ENCODE measurements at places on chromosomes 5 and 9.
A peak's percentile ranks its signal among the peaks of the same experiment; 100 is the strongest.

DNA sequence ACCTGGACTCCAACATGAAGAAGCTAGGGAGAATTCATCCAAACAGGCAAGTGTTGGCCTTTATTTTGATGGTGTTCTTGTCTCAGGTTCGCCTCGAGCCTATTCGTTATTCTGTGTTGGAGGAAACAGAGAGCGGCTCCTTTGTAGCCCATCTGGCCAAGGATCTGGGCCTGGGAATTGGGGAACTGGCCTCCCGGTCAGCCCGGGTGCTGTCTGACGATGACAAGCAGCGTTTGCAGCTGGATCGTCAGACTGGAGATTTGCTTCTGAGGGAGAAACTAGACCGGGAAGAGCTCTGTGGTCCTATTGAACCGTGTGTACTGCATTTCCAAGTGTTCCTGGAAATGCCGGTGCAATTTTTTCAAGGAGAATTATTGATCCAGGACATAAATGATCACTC is 367 bp downstream of the PCDHB4 start:
- DNase-seq: no peak
- H3K36me3 ChIP-seq: no peaks in the 10 kb centered on the region
- no peaks in the 10 kb centered on the region for H3K27me3 ChIP-seq
- no peak overlapping the region for H3K4me3 ChIP-seq

DNA sequence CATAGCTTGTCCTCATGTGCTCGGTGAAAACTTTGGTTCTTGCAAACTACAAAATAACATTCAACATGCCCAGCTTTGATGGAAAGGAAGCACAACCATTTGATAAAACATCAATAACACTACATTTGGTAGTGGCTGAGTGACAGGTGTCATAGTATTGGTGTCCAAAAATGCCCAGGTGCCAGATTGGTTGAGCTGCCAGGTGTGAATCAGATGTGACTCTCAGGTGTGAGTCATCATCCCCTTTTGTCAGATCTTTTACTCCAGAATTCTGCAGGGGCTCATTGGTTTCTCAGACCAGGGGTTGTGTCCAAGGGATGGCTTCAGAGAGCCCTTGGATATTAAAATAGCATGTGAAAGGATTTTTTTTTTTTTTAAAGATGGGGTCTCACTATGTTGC is 22.5 kb upstream of the POMT1 start:
- DNase-seq: no peak
- H3K36me3 ChIP-seq: peaks cover 96% of the 10 kb centered on the region
- no peak overlapping the region for H3K27ac ChIP-seq
- no peaks in the 10 kb centered on the region for H3K4me1 ChIP-seq

GRCh38 chr9:108469654-108470053 is 386.1 kb downstream of the ACTL7B start:
- H3K36me3 ChIP-seq: no peaks in the 10 kb centered on the region
- no peak for DNase-seq
- H3K27ac ChIP-seq: no peak overlapping the region
- H3K27me3 ChIP-seq: no peaks in the 10 kb centered on the region
- H3K4me3 ChIP-seq: no peak overlapping the region
- no peaks in the 10 kb centered on the region for H3K4me1 ChIP-seq

DNA sequence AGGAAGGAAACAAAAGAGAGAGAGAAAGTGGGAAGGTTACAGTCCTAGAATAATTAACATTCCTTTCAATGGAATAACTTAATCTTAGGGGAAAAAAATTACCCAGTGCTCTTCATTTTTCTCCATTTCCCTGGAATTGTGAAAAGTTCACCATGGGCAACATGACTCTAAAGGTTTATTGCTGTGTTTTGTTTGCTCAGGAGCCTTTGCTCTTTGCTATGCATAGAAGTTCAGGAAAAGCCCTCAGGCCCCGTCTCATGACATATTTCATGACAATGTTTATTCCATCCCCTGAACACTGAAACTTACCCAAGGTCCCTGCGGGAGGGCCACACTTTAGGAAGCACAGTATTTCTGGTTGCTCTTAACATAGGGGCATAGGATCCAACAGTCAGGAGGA is 9.8 kb upstream of the CTSL start:
- no peaks in the 10 kb centered on the region for H3K27me3 ChIP-seq
- no peak overlapping the region for H3K4me3 ChIP-seq
- H3K36me3 ChIP-seq: no peaks in the 10 kb centered on the region
- H3K4me1 ChIP-seq: peaks cover 22% of the 10 kb centered on the region
- no peak overlapping the region for H3K27ac ChIP-seq

DNA sequence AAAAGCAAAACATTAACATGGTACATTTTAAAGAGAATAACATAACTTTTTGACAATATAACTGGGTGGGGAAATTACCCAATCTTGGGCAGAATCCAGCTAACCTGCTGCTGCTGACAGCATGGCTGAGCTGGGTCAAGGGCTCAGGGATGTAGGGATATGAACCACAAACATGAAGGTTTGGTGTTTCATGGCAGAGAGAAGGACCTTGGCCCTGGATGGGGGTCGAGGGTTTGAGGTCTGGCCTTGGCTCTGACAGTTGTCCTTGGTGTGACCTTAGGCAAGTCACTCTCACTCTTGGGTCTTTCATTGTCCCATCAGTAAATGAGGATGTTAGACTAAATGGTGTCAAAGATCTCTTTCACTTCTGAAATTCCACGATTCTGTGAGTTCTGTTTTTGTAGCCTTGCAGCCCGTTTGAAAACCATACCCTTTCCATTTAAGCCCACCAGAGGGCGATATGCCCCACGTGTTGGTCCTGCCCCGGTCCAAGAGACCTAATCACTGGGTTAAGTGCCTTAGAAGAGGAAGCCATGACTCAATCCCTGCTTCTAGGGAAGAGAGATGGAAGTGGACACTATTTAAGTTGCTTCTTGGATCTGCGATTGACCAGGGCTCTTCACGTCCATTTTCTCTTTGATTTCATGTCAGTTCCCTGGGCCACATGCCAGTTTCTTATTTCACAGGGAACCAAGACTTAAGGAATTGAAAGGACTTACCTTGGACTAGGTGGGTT is 56.8 kb upstream of the TEX48 start:
- H3K36me3 ChIP-seq: no peaks in the 10 kb centered on the region
- H3K4me1 ChIP-seq: peaks cover 44% of the 10 kb centered on the region
- H3K27me3 ChIP-seq: no peaks in the 10 kb centered on the region
- H3K27ac ChIP-seq: no peak overlapping the region
- H3K4me3 ChIP-seq: no peak overlapping the region
- DNase-seq: peak; percentile 73

DNA sequence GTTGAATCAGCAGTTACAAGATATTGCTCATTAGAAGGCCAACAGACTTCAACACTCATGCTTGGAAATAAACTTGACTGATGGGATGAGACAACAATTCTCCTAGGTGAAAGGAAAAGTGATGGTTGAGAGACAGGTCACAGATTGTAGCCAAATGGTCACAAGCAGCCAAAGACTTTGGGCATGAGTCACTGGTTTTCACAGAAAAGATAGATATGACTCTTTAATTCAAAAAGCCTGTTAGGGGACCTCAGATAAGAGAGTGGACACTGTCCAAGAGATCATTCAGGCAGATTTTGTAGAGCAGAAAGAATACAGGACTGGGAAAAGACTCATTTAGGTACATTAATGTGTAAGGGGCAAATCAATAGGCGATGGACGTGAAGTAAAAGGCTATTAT is 982.5 kb downstream of the MAT2B start:
- no peaks in the 10 kb centered on the region for H3K36me3 ChIP-seq
- H3K27me3 ChIP-seq: no peaks in the 10 kb centered on the region
- no peak for DNase-seq
- no peak overlapping the region for H3K27ac ChIP-seq

- H3K27me3 ChIP-seq: no peaks in the 10 kb centered on the region
- no peak overlapping the region for H3K27ac ChIP-seq
- H3K4me1 ChIP-seq: no peaks in the 10 kb centered on the region
- H3K36me3 ChIP-seq: no peaks in the 10 kb centered on the region
These were observed 12.3 kb upstream of the IPPK start for GRCh38 chr9:92682269-92682668.

DNA sequence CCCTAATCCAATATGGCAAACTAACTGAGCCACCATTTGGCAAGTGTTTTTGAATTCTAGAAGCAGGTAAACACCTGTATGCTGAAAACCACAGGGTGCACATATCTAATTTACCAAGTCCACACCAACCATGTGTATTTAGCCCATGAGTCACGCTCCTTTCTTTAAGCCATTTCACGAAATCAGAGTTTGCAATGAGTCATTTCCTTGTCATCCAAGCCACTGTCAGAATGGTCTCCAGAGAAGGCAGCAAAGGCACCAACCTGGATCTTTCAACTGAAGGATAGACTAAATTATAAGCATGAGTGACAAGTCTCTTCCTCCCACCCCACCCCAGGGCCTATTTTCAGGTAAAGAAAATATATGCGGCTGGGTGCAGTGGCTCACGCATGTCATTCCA is 110.0 kb downstream of the PAX5 start:
- no peak overlapping the region for H3K27ac ChIP-seq
- no peaks in the 10 kb centered on the region for H3K27me3 ChIP-seq
- H3K4me3 ChIP-seq: no peak overlapping the region

GRCh38 chr5:176528761-176529115 is 8.5 kb downstream of the RNF44 start:
- H3K4me3 ChIP-seq: no peak overlapping the region
- peaks cover 33% of the 10 kb centered on the region for H3K36me3 ChIP-seq
- no peak for DNase-seq
- H3K27ac ChIP-seq: no peak overlapping the region
- peaks cover 59% of the 10 kb centered on the region for H3K4me1 ChIP-seq

DNA sequence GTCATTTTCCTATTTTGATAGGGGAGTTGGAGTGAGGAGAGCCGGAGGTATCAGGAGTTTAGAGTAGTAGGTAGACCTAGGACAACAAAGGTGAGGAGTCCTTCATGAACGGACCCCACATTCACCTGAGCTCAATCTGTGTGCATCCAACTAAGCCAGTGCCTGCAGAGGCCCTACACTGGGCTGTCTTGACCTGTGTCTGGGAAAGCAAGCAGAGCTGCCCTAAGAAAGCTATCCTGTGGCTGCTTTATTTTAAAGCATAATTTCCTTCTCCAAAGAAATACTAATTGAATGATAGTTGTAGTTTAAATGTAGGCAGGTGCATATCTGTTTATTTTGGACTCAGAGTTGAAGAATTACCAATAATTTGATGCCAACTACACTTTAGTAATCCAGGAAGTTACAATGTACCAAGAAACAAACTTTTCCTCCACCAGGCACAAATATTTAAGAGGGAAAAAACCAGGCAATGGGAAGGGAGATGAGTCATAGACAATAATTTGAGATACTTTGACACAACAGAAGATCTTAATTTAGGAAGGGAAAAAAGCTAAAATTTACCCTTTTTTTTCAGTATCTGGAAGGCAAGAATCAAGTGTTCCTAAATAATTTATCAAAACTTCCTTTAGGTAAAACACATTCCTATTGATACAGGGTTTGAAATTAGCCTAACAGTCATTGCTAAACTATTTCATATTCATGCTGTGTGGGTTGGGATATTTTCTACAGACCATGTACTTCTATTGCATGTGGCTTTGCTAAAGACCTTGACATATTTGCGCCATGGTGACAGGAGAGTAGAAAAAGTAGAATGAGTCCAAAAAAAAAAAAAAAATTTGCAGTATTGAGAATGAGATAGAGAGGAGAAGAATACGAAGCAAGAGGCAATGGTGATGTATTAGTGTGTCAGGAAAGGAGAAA is 376.6 kb upstream of the TUSC1 start:
- no peaks in the 10 kb centered on the region for H3K4me1 ChIP-seq
- H3K4me3 ChIP-seq: no peak overlapping the region
- DNase-seq: no peak
- H3K36me3 ChIP-seq: no peaks in the 10 kb centered on the region
- H3K27me3 ChIP-seq: no peaks in the 10 kb centered on the region

GRCh38 chr5:177099422-177100093 is 12.8 kb downstream of the FGFR4 start:
- no peak overlapping the region for H3K27ac ChIP-seq
- no peaks in the 10 kb centered on the region for H3K27me3 ChIP-seq
- H3K4me1 ChIP-seq: no peaks in the 10 kb centered on the region
- no peak overlapping the region for H3K4me3 ChIP-seq

GRCh38 chr5:168914491-168914890 is 335.3 kb upstream of the PANK3 start:
- no peak overlapping the region for H3K4me3 ChIP-seq
- no peaks in the 10 kb centered on the region for H3K36me3 ChIP-seq
- peaks cover 8% of the 10 kb centered on the region for H3K27me3 ChIP-seq
- no peaks in the 10 kb centered on the region for H3K4me1 ChIP-seq
- no peak overlapping the region for H3K27ac ChIP-seq
- DNase-seq: no peak

GRCh38 chr5:151215546-151215880 is 8.4 kb downstream of the CCDC69 start:
- H3K4me3 ChIP-seq: peak overlapping the region; percentile 9
- DNase-seq: no peak
- H3K36me3 ChIP-seq: no peaks in the 10 kb centered on the region
- H3K27me3 ChIP-seq: no peaks in the 10 kb centered on the region

- no peaks in the 10 kb centered on the region for H3K36me3 ChIP-seq
- no peak overlapping the region for H3K27ac ChIP-seq
- DNase-seq: no peak
- H3K4me3 ChIP-seq: no peak overlapping the region
- H3K27me3 ChIP-seq: no peaks in the 10 kb centered on the region
These were observed 6.5 kb downstream of the FAM240B start for GRCh38 chr9:38713426-38713825.

GRCh38 chr9:114090798-114091197 is 8.3 kb downstream of the KIF12 start:
- H3K36me3 ChIP-seq: no peaks in the 10 kb centered on the region
- H3K27ac ChIP-seq: no peak overlapping the region
- no peaks in the 10 kb centered on the region for H3K4me1 ChIP-seq
- H3K27me3 ChIP-seq: no peaks in the 10 kb centered on the region
- no peak for DNase-seq
- no peak overlapping the region for H3K4me3 ChIP-seq

DNA sequence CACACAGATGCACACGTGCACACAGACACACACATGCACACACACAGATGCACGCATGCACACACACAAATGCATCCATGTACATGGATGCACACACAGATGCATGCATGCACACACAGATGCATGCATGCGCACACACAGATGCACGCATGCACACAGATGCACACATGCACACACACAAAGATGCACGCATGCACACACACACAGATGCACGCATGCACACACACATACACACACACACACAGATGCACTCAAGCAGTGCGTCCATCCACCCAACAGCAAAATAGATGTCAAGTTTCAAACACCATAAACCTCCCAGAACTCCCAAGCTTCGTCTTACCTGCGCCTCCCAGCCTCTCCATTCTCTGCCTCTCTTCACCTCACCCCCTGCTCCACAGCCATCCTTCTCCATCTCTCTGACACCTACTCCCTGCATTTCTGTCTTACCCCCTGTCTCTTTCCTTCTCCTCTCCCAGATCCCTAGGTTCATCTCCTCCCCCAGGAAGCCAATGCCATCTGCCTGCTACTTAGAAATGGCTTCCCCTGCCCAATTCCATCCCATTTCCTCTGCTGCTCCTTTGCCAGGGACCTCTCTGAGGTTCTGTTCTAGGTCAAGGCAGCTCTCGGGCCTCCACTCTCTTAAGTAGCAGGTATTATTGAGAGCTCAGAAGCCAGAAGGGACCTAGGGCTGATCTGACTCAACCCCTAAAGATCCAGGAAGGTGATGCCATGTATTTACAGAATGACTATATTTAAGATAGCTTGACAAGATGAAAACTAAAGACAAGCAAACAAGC is 297.2 kb downstream of the MED10 start:
- H3K27me3 ChIP-seq: no peaks in the 10 kb centered on the region
- H3K27ac ChIP-seq: no peak overlapping the region
- no peaks in the 10 kb centered on the region for H3K4me1 ChIP-seq
- no peak overlapping the region for H3K4me3 ChIP-seq

GRCh38 chr5:160521392-160521663 is 99.7 kb downstream of the PTTG1 start:
- H3K27ac ChIP-seq: no peak overlapping the region
- H3K4me1 ChIP-seq: no peaks in the 10 kb centered on the region
- H3K4me3 ChIP-seq: no peak overlapping the region
- H3K27me3 ChIP-seq: no peaks in the 10 kb centered on the region
- H3K36me3 ChIP-seq: no peaks in the 10 kb centered on the region
- DNase-seq: no peak

Measured in CD4-positive, alpha-beta memory T cell (primary cell).